ENCODE measurements at places on chromosomes 6 and 20.

DNA sequence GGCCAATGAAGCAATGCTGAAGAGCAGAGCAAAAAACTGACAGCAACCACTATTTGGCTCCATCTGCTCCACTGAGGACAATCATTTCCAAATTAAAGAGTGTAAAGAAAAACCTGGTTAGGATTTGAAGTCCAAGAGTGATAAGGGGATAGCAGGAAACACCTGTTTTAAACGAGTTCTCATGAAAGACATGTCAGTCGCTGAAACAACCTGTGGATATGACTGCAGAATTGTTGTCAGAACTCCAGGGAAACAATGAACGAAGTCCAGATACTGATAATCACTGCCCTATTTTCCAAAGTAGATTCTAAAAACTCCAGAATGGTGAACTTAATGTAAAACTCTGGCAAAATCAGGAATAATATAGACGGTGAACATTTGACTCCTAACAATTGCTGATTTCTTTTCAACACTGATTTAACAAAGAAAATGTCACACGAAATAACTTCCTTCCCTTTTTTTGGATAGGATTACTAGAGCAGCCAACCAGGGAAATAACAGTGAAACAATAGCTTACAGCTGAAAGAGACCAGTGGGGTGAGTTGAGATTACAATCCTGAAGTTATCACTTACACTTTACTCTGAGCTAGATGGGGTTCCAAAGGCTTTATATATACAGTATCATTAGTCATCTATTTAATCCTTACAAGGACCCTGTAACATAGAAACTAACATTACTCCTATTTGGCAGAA lies 83.7 kb downstream of the ELOVL5 start:
- no peak for DNase-seq

DNA sequence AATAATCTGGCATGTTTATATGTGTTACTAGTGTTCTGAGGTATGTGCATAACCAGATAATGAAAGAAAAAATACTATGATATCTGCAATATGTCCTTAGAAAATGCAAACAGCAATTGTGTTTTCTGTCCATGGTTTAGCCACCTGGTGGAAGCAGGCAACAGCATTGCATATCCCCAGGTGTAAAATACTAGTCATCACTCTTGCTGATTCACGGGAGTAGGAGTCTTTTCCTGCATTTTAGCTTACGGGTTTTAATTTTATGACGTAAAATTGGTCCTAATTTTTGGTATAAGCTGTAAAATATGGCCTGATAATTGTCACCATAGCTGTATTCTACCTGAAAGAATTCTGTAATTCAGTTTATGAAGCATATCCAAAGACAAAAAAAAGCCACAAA lies 2.5 kb downstream of the RNF182 start:
- peak; percentile 29 for DNase-seq

GRCh38 chr6:3454273-3455010 lies 2.4 kb downstream of the SLC22A23 start:
- DNase-seq = no peak

- no peak for DNase-seq
Observed at GRCh38 chr20:2163757-2164156, 62.1 kb downstream of the STK35 start.

DNA sequence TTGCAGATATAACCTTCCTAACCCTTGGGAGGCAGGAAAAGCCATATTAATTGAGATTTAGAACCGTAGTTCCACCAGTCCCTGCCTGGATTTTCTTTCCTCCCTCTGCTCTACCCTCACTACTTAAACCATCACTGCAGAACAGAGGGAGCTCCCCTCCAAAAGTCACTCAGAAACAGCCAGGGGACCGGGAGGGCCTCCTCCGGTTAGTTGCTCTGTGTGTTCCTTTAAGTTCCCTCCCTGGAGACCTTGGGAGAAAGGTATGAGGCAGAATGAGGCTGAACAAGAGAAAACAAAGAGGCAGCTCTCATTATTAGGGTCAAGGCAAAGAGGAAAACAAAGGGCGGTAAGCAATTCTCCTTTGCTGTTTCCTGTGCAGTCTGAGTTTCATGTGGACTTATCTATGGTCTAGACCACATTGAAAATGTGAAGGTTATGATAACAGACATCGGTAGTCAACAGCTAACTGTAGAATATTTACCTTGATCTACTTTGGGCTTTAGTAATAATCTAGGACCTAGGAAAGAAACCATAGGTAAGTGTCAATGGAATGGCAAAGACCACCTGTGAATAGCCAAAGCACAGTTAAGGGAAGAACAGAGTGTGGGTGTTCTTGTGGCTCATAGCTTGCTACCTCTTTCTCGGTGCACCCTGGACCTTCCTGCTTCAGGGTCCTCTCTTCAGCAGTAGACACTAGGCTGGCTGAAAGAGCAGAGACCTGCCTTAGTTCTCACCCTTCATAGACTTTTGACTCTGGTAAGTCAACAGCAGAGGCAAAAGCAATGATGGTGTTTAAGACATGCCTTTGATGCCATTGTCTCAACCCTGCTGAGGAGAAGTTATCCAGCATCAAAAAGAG lies 250.9 kb upstream of the CITED2 start:
- no peak for DNase-seq

GRCh38 chr6:143823548-143823947 lies 19.6 kb upstream of the LTV1 start:
- no peak for DNase-seq

DNA sequence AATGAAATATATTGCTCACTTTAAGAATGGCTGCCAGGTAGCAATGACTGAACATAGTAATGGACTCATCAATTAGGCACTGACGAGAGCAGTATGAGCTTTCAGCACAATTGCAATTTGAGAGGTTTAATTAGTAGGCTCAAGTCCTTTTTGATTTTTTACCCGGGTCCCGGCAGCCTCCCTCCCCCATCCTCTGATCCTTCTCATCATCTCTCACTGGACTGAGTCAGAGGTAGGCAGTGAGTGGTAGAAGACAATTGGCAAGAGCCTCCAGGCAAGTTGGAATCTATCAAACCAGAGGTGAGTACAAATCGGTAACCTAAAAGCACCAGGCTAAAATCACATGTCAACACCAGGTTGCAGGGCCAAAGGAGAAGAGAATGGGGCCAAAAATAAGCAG lies 107.9 kb downstream of the DCDC2 start:
- DNase-seq = no peak

DNA sequence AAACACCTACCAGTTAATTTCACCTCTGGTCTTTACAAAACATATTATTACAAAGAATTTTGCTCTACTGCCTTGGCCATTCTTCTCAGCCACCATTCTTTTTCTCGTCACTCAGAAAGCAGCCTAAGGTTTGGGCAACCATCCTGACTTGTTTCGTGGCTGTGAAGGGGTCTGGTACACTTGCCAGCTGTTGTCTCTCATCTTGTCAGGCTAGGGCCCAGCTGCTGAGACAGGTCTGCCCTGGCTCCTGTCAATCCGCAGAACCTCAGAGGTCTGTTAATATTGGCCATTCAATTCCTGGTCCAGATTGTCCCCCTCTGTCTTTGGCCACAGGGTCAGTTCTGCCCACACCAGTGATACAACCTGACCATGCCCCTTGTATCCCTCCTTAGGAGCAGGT lies 197.7 kb downstream of the UBE3D start:
- no peak for DNase-seq

GRCh38 chr6:99779631-99780555 lies 173.3 kb downstream of the PRDM13 start:
- DNase-seq = no peak

- DNase-seq = no peak
Observed at GRCh38 chr6:8468552-8469356, 33.4 kb upstream of the SLC35B3 start.

- no peak for DNase-seq
Observed at GRCh38 chr6:158722176-158722729, 72.4 kb downstream of the SYTL3 start.

DNA sequence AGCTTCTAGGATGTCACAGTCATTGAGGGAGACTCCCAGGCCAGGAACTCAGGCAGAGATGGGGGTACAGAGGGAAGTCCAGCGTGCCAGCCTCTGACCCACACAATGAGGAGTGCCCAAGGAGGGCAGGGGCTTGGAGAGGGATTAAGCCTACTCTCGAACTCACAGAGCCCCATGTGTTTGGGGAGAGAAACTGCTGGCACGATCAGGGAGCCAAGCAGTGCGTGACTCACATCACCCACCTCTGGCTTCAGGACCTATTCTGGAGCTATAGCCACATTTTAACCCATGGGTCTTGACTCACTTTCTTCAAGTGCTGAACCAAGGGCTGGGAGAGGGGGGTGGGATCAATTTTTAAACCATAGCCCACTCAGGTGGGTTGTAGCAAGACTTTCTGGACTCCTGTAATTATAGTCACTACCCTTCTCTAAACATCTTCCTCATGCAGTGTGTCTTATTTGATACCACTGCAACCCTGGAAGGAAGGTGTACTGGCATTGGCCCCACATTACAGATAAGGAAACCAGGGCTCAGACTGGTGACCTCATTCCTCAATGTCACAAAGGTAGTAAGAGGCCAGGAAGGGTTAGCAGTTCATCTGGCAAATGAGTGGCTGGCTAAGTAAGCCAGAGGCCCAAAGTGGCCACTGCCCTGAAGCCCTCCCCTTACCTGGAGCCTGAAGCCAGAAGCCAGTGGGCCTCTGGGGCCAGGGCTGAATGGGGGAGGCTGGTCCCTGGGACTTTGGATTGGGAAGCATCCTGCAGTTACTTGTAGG lies 12.0 kb downstream of the FOXP4 start:
- no peak for DNase-seq

DNA sequence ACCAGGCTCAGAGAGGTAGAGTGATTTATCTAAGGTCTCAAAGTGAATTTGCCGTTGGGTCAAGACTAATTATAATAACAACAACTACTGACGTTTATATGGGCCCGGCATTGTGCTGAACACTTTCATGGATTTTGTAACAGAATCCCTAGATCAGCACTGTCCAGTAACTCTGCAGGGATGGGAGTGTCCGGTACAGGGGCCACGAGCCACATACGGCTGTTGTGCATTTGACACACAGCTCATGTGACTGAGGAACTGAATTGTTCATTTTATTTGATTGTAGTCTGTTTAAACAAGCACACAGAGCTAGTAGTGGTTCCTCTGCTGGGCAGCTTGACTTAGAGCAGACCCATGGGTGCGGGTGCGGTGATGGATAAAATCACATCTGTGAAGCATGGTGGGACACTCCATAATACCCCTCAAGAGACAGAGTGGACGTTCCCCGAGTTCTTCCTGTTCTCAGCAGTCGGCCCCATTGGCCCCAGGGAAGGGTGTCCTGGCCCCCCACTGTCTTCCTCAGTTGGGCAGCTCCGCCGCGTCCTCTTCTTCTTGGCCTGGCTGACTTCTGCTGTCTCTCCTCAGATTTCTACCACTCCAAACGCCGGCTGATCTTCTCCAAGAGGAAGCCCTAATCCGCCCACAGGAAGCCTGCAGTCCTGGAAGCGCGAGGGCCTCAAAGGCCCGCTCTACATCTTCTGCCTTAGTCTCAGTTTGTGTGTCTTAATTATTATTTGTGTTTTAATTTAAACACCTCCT lies 6.8 kb downstream of the CDKN1A start:
- no peak for DNase-seq

GRCh38 chr6:139112146-139112545 lies 22.7 kb upstream of the HECA start:
- no peak for DNase-seq
